Activated T-cell treated with anti-CD3 and anti-CD28 coated beads for 24 hours (primary cell): ENCODE measurements at places on chromosomes 12 and 14.
A peak's percentile ranks its signal among the peaks of the same experiment; 100 is the strongest.

DNA sequence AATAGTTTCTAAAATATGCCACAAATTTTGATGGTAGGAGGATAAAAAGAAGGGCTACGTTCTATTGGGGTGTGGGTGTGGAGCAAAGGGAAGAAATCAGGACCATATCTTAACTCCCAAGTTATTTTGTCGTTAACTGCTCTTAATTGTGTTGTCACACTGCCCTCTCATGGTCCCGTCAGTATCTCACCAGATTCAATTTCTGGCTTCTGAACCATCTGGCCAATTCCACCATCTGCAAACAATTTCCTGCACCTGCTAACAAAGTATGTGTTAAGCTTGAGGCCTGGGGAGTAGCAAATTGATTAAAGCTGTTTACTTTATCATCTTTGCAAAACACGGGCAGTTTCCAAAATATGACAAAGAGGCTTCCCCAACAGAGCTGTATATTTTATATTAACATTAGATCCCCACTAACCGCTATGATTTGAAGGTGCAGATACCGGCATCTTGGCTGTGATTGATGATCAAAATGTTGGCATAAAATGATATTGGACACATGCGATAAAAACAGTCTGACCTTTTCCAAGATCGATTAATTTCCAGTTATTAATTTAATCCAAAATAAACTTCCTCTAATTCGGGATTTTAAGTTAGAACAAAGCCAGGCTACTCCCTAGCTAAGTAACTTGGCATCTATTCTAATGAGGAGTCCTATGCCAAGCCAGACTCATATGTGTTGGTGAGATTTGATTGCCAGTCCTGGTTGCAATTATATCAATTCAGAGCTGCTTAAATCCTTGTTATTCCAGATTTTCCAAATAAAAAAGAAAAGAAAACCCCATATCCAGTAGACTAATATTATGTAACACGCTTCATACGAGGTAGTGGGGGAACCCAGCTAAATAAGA lies 6.9 kb upstream of the DNM1L start:
- no peak for DNase-seq

DNA sequence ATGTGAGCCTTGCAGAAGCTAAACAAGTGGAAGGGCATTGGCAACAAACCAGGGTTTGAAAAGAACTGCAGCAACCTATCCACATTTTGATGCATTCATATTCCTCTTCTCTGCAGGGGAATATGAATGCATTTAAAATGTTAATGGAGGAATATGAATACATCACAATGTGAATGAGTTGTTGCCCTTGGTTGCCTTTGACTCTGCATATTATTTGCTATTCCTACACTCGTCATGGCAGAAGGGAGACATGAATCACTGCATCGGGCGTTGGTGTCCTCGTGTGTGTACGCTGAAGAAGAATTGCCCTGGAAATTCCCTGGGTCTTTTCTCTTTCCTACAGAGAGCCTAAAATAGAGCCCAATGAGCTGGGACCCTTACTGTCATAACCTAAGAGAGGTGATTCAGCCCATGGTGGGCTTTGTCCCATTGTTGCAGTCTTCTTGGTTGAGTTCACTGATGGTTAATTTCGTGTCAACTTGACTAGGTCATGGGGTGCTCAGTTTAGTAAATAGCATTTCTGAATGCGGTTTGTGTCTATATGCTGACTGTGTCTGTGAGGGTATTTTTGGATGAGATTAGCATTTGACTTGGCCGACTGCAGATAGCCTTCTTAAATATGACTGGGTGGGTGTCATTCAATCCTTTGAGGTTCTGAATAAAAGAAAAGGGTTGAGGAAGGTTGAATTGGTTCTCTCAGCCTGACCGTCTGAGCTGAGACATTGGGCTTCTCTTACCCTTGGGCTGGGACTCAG lies 1422.9 kb upstream of the TMEM132C start:
- no peak for DNase-seq

GRCh38 chr14:31937730-31938346 lies 139.3 kb upstream of the ARHGAP5 start:
- DNase-seq, result peak; percentile 62

DNA sequence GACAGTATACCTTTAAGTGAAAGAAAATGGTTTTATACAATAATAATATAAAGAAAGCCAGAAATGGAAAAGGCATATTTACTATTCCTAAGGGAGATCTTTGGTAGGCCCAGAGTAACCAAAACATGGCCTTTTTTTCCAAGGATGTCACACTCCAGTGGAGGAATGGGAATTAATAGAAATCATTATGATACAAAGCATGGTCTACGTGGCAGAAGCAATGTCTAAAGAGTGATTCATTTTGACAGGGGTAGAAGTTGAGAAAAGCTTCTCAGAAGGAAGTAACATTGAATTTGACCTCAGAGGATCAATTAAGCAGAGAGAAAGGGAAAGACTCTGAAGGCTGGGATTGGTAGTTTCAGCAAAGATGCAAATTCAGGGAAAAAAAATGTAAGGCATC lies 208.6 kb downstream of the BTG1 start:
- no peak for DNase-seq

DNA sequence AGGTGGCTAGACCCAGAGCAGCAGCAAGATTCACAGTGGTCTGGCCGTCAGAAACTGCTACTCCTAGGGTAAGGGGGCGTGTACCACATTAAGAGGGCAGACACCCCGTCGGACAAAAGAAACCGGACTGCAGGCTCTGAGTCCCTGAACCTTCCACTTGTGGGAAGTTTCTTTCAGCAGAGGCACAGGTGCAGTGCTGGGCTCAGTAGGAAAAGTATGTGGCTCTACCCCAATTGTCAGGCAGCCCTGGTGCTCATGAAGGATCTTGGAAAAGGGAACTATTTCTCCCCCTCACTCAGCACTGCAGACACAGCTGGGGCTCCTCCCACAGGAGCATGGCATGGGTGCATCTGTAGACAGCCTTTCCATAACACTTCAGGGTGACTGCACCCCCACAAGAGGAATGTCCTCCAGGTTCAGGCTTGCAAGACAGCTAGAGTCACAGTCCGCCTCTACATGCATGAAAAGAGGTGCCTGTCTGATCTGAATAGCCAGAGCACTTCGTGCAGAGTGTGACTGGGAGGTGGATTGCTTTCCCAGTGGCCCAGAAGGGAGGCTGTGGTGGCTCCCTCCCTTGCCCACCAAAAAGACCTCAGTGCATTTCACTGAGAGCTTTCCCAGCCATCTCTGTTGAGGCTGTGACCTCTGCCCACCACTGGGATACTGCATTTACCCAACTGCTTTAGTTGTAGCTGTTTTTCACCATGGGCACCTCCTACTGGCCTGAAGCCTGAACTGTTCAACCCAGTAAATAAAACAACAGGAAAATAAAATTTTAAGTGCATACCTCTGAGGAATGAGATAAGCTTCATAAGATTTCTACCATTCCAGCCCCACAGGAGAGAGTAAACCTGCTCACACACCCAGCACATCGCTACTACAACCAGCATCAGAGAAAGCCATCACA lies 14.2 kb downstream of the CEP128 start:
- DNase-seq, result no peak

DNA sequence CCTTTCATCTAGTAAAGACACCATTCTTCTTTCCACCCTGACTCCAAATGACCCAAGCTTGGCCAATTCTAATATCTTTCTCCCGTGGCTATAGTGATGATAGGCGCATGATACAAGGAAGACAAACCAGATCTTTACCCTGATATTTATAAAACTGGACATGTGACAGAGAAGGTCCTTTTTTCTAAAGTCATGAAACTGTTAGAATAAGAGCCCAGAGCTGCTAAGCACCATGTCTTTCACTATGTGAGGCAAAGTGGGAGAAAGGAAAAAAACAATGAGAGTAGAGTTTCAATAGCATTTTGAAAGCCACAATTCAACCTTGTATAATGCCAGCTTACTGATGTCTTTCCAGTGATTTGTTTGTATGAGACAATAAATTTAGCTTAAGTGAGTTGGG lies 212.4 kb downstream of the RASSF9 start:
- no peak for DNase-seq

GRCh38 chr12:115691123-115691522 lies 586.4 kb downstream of the MED13L start:
- DNase-seq, result no peak

DNA sequence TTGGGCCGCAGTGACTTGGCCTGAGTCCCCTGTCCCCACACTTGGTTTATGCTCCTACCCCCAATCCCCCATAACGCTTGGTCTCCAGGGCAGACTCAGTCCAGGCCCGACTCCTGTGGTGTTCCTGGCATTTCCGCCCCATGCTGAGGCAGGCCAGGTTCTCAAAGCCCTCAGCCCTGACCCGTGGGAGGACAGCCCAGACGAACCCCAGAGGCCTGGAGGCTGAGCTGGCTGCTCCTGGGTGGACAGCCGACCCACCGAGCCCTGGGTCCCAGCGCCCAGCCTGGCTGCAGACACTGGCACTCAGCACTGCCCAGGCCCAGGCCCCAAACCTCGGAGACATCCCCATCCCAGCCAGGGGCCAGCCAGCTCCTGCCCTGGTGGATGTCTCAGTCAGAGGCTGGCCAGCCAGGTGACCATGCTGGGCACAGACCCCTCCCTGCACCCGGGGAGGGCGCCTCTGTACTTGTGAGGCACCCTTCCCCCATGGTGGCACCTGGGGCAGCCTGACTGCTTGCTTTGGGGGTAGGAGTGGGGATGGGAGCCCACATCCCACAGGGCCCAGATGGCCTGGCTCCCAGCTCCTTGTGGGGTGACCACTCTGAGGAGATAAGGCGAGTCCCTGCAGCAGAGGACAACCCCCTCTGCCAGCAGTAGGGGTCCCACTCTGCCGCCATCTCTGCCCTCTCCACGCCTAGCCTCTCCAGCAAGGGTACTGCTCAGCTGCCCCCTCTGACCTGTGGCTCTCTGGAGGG lies 1.4 kb downstream of the PLD4 start:
- no peak for DNase-seq

GRCh38 chr12:57280211-57281062 lies 29.4 kb upstream of the STAC3 start:
- peak; percentile 73 for DNase-seq

DNA sequence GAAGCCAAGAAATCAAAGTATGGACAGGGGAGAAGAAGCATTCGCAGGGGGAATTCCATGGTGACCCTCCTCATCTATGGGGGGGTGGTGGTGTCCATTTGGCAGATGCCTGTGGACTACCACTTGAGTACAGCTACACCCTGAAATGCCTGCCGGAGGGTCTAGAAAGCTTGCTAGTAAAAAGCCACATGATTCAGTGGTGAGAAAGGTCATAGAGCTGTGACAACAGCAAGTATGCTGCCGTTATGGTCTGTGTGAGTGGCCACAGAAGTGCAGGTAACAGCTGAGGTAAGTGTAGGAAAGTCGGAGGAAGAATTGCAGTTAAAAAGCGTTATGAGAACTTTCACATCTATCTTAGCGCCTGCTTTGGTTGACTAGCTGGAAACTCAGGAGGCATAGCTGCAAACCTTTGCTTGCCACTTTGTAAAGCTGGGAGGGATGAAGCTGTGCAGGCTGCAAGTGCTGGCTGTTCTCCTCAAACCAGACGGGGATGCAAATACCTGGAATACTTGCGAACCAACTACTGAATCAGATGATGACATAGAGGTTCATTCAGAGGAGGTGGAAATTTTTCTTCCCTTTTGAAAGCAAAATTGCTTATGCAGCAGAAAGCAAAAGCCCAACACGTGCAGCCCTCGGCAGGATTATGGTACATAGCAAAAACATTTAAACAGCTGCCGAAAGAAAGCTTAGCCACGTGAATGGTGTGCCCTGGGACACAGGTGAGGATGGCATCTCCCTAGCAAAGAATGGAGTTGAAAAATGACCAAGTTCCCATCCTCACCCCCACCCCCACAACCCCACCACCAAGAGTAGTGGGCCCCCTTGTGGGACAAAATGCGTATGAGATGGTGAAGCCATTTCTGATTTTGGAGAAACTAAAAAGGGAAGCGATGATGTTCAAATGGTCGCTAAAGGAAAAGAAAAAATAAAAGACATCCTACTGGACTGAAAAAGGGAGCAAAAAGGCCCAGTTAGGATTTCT lies 287.0 kb downstream of the RERGL start:
- DNase-seq, result no peak

- DNase-seq, result no peak
These were observed 10.5 kb downstream of the ARHGEF25 start for GRCh38 chr12:57621497-57622292.

GRCh38 chr12:3728686-3729085 lies 24.2 kb downstream of the CRACR2A start:
- DNase-seq, result no peak

DNA sequence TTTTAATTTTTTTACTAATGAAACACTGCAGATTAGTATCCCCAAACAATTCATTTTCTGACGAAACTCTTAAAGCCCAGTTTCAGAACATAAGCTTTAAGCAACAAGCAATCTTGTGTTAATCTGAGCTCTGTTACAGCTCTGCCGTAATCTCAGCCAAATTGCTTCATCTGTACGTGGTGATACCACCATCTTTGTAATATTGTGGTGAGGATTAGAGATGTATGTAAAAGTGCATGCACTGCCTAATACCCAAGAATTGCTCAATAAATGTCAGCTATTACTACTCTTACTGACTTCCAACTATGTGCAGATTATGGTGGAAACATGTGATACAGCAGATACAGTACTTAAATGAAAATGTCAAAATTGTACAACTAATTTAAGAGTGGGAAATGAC lies 1.8 kb downstream of the AKAP5 start:
- no peak for DNase-seq

DNA sequence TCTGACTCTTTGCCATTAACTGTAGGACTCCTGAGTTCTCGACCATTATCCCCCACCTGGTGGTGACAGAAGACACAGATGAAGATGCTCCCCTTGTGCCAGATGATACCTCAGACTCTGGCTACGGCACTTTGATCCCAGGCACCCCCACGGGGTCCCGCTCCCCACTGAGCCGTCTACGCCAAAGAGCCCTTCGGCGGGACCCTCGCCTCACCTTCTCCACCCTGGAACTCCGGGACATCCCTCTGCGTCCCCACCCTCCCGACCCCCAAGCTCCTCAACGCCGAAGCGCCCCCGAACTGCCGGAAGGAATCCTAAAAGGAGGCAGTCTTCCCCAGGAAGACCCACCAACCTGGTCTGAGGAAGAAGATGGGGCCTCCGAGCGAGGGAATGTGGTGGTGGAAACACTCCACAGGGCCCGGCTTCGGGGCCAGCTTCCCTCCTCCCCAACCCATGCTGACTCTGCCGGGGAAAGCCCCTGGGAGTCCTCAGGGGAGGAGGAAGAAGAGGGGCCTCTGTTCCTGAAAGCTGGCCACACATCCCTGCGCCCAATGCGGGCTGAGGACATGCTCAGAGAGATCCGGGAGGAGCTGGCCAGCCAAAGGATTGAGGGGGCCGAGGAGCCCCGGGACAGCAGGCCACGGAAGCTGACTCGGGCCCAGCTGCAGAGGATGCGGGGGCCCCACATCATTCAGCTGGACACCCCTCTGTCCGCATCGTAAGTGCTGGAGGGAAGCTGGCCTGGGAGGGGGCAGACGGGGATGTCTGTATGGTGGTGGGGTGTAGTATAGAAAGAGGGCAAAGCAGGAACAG lies 14.4 kb downstream of the TNFRSF1A start:
- DNase-seq, result no peak

- DNase-seq, result no peak
These were observed 37.7 kb downstream of the CCDC175 start for GRCh38 chr14:59538936-59539335.

DNA sequence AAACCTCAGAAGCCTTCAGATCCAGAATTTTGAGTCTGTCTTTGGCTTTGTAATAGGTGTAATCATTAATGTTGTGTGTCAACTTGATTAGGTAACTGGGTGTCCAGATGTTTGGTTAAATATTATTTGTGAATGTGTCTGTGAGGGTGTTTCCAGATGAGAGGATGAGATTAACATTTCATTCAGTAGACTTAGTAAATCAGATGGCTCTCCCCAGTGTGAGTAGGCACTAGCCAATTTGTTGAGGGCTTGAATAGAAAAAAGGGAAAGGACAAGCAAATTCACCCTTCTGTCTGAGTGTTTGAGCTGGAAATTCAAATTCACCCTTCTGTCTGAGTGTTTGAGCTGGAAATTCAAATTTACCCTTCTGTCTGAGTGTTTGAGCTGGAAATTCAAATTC lies 932.2 kb downstream of the SLC6A15 start:
- DNase-seq, result no peak
